NCI-H524 (cell line): ENCODE measurements at places on chromosomes 2 and 18.
A peak's percentile ranks its signal among the peaks of the same experiment; 100 is the strongest.

DNA sequence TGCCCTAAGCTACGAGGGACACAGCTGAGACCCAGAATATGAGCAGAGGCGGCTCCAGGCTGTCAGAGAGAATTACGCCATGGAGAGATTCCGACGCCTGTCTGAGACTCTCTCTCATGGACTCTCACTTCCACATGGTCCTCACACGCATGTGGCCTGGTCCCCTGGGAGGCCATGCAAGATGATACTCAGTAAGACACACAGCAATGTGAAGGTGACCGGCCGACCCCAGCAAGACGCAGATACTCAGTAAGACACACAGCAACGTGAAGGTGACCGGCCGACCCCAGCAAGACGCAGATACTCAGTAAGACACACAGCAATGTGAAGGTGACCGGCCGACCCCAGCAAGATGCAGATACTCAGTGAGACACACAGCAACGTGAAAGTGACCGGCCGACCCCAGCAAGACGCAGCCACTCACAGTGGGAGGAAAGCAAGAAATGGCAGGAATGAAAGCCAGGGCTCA, 400.8 kb upstream of the MYT1L start:
- DNase-seq: no peak

GRCh38 chr2:143736904-143737303, 607.7 kb downstream of the ARHGAP15 start:
- peak; percentile 47 for DNase-seq

DNA sequence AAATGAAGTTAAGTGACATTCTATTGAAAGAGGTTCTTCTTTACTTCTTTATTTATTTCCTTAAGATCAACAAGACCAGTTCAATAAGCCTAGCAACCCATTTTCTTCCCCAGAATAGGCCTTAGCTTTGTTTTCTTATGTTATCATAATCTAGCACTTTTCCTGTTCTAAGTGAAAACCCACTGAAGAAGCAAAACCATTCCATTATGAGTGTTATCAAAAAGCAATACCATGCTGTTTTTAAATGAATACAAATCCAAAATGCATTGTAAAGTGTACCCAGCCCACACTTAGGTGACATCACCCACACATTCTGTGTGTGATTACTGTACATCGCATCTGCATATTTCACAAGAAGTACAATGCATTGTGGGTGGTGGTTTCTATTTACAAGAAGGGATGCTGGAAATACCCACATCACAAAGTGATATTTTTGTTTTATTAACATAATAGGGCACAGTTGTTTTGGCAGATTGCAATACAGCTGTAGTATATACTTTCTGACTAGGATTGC, 679.5 kb downstream of the KCNJ3 start:
- no peak for DNase-seq

DNA sequence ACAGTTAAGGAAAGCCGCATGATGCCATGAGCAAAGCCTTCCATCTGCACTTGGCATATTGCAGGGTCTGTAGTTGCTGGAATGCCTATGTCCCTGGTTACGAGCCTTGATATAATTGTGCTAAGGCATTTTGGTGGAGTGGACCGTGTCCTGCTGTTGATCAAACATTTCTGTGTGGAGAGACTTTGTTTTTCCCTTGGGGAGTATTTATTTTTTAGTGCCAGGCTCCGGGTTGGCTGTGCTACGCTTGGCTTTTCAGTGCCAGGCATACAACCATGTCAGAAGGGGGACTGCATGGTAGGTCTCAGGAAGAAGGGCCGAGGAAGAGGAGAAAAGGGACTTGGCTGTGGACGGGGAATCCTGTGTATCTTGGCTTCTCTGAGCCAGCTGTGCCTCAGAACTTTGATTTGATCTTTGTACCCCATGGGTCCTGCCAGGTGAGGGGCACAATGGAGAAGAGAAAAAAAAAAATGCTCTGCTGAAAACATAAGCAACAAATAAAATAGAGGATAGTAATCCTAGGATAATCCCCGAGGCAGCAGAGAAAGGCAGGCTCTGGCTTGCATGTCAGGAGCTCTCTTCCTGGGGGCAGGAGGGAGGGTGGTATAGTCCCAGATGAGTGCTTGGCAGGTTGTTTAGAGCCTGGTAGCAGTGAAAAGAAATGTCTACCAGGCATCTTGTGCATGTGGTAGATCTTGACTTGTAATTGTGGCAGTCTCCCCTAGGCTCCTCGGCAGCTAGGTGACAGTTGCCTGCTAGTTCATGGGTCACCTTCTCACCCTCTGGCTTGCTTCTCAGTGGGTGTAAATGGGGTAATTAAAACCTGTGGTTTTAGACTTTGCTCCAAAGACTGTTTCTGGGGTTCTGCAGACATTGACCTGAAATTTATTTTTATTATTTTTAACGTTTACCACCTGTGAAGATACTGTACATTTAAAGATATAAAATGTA, 233.0 kb downstream of the NEDD4L start:
- DNase-seq: peak; percentile 36

DNA sequence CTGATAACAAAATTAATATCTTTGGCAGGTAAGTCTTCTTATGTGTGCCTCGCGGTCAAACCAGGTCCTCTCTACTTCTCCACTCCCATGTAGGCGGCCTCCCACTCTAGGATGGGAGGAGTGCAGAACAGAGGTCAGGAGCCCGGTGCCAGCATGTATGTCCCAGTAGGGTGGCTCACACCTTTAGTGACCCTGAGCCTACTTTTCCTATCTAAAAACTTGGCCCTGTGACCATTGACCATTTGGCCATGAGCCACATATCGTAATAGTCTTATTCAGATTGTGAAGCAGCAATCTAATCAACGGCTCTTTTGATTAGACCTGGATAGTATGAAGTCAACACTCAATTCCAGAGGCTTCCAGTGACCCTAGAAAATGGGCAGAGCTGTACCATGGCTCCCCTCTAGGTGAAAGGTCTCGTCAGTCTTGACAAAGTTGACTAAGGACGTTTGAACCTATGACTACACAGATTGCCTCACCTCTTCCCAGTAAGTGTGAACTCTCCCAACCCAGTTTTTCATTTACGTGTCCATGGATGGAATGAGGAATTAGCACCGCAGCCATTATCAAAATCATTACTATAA, 17.1 kb upstream of the FABP1 start:
- no peak for DNase-seq

DNA sequence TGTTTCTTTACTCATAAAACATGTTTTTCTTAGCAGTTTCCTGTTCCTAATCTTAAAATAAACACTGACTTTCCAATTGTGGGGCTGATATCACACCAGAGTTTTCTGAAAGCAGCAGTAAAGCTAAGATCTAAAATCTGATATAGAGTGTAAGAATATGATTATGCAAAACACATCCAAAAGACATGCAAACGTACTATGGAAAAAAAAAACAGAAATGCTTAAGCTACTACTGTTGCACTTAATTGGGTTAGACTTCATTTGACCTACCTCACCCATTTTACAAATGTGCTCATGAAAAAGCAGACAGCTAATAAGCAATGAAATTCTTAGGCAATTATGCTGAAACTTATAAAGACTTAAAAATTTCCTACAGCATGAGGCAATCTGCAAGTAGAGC, 10.5 kb downstream of the CYTIP start:
- no peak for DNase-seq

DNA sequence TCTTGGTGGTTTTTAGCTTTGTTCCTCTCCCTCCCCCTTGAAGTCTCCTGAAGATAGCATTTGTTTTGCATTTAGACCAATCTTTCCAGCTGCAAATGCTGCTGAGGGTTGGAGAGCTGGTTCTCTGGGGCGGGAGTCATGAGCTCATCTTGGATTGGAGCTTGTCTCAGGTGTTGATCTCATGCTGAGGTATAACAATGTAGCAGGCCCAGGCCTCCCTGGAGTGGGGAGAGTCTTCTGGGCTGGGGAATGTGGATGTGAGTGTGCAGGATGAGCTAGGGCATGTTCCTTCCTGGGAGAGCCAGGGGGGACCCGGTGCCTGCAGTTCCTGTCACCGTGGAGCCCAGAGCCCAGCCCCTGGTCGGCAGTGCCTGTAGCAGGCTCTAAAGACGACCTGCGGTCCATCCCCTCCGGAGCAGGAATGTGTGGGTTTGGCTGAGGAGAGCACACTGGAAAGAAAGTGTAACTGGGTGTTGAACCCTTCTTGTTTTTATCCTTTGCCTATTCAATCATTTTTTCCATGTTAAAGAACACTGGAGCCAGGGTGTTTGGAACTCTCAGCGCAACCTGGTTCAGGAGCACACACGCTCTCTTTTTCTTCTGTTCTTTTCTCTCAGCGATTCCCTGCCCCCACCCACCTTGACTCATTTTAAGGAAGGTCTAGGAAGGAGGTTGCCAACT, 2.7 kb downstream of the ZNF532 start:
- DNase-seq: no peak

DNA sequence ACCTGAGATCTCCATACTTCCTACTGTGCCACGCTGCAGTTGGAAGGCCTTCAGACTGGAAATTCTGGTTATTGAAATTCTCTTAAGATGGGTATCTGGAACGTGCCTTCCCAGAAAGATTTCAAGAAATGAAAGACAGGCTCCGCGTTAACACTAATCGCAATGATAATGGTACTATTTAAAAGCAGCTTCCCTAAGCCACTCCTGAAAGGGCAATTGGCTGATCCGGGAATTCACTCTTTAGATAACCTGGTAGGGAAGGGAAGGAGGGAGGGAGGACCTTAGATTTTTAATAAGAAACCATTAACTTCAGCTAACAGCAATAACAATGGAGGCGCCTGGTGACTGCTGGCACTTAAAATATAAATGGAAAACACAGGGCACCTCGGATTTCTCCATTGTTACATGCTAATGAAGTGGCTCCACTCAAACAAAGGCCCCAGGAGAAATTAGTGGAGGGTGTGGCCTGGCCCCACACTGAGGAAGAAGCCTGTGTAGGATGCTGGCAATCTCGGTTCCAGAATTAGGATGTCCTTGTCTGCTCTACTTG, 22.5 kb upstream of the MTA3 start:
- DNase-seq: no peak

DNA sequence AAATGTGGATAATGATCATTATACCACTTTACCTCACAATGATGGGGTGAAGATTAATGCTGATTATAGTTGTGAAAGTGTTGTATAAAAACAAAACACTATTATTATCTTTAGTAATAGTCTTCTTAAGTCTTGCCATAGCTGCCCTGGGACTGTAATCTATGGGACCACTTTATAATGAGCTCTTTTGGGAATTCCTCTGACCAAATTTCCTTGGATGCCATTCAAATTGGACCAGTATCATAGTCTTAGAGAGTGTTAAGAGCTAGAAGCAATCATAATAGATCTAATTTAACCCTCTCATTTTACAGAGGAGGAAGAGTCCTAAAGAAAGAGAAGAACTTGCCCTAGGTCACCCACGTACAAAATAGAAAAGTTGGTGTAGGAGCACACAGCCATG, 457.7 kb upstream of the SLC14A2 start:
- DNase-seq: no peak

DNA sequence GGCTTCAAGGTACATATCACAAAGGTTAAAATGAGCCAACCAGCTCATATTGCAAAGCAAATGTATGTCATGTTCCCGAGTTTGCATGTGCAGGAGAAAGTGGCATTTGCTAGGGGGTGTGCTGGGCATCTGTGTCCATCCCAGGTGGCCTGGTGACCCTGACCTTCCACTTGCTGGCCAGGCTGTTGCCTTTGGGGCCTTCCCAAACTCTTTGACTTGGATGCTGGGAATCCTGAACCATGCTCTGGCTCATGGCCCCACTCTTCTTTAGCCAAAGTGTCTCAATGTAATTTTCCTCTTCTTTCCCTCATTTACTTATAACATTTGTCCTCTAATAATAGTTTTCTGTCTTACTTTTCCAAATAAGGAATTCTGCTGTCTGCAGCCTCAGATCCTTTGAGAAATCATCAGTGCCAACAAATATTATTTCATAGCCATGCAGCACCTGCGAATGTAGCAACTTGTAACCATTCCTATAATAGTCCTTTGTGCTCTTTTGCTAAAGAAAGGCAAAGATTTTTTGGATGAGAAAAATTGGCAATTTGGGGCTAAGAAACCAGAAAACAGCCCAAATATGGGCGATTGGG, 64.2 kb downstream of the MTCL1 start:
- DNase-seq: no peak
